Dermis blood vessel endothelial cell (primary cell): ENCODE measurements at places on chromosomes 7 and 10. TPM values are rescaled to one million over a fixed set of nuclear protein-coding genes. Genes with fewer than 3 reads are reported as not detected.

Gene EBLN1
- not detected in 2 replicates for total RNA-seq

Gene HIPK2
- 11.6 and 26.7 TPM in 2 replicates for total RNA-seq

Gene ITIH5
- total RNA-seq = 0.51 and 0.65 TPM in 2 replicates

Gene IFIT1B
- not detected in 2 replicates for total RNA-seq

Gene UTF1
- total RNA-seq = not detected in 2 replicates

Gene TFEC
- total RNA-seq = 2.0 and 3.1 TPM in 2 replicates

Gene THSD7A
- total RNA-seq = 31.6 and 38.8 TPM in 2 replicates

Gene WASHC2A
- total RNA-seq = 45.3 and 61.3 TPM in 2 replicates

Gene TRPV5
- not detected in 2 replicates for total RNA-seq

Gene HTR5A
- not detected in 2 replicates for total RNA-seq

Gene GPR15LG
- total RNA-seq = 0.47 TPM in 1 of 2 replicates, not detected in the other

Gene PTEN
- total RNA-seq = 121 and 122 TPM in 2 replicates

Gene CALHM1
- total RNA-seq = not detected in 2 replicates

Gene TAS2R41
- total RNA-seq = not detected in 2 replicates

Gene SRGN
- 495 and 622 TPM in 2 replicates for total RNA-seq

Gene BHLHA15
- total RNA-seq = 0.17 and 3.4 TPM in 2 replicates

Gene CASTOR2
- 11.9 and 15.7 TPM in 2 replicates for total RNA-seq

Gene NPY4R
- total RNA-seq = not detected in 2 replicates

Gene PKD2L1
- total RNA-seq = not detected in 2 replicates

Gene ANKRD61
- 0.14 TPM in 1 of 2 replicates, not detected in the other for total RNA-seq

Gene TMEM176B
- not detected in 2 replicates for total RNA-seq

Gene MSMB
- total RNA-seq = not detected in 2 replicates

Gene NPS
- not detected in 2 replicates for total RNA-seq

Gene MMRN2
- total RNA-seq = 465 and 483 TPM in 2 replicates

Gene PLEKHA8
- total RNA-seq = 19.1 and 22.8 TPM in 2 replicates

Gene PTPN20
- 1.1 and 5.3 TPM in 2 replicates for total RNA-seq

Gene MOGAT3
- total RNA-seq = not detected in 2 replicates

Gene TSPAN15
- 108 and 175 TPM in 2 replicates for total RNA-seq

Gene CREB5
- total RNA-seq = 1.5 and 4.1 TPM in 2 replicates

Gene RBP3
- not detected in 2 replicates for total RNA-seq

Gene TYW1
- total RNA-seq = 18.9 and 20.3 TPM in 2 replicates

Gene AASS
- 39.7 and 44.5 TPM in 2 replicates for total RNA-seq

Gene ADCY1
- 0.17 and 0.93 TPM in 2 replicates for total RNA-seq

Gene CDNF
- total RNA-seq = 0.56 and 1.9 TPM in 2 replicates

Gene ATP5MK
- total RNA-seq = 152 and 350 TPM in 2 replicates

Gene DGKB
- not detected in 2 replicates for total RNA-seq

Gene AKR1C3
- total RNA-seq = 119 and 237 TPM in 2 replicates
